ENCODE measurements at places on chromosomes 4 and X. TPM values are rescaled to one million over a fixed set of nuclear protein-coding genes. Genes with fewer than 3 reads are reported as not detected.
A peak's percentile ranks its signal among the peaks of the same experiment; 100 is the strongest.

Gene CHM
- total RNA-seq, result 13.9 TPM

Gene RASL11B
- 0.18 TPM for total RNA-seq

DNA sequence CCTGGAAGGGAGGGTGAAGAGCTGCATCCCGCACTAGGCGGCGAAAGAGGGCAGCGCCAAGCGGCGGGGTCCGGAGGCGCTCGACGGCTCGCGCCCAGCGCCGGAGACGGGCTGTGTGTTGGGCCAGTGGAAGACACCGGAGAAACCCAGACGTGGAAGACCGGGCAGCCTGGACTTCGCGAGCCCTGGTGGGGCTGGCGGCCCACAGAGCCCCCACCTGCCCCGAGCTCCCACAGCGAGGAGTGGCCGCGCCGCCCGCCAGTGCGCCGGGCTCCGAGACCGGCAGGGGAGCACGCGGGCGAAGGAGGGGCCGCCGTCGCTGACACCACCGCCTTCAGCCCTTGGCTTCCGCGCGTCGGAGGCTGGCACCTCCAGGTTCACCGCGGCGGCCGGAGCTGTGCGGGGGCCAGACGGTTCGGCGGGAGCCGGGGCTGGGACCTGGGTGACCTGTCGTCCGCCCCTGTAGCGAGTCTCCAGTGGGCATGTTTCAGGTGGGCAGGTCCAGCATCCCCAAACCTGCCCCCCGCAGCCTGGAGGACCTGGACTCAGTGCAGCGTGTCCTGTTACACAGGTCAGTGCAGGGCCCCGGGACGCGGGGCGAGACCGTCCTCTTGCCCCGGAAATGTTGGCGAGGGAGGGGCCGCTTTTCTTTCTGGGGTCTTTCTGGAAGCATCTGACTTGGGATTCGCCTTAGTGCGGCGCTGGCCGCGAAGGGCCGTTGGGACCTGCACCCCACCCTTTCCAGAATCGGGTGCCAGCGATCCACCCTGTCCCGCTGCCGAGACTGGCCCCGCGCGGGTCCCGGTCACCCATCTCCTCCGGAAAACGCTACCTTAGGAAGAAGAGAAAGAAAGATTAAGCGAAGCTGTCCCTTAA is 9.6 kb upstream of the INTU start:
- DNase-seq, result peak; percentile 26

Gene TRAPPC11
- total RNA-seq, result 27.6 TPM

DNA sequence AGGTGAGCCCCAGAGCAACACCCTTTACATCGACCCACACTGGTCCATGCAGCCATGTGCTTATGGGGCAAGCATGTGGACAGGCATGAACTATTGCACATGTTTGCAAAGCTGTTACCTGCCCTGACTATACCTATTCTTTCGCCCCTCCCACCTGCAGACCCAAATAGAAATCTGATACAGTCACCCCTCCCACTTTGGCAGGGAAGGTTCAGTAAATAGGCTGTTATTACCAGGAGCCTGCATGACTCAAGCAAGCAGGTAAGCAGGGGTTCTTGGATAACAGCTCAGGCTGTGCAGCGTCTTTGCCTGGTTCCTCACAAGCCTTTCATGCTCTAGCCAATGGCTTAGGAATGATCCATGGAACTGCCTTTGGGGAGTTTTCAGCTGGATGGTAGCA is 122.7 kb upstream of the DIPK2B start:
- DNase-seq, result no peak

Gene BANK1
- 10.3 TPM for total RNA-seq

- no peak for DNase-seq
These were observed 19.9 kb upstream of the PPP3CA start for GRCh38 chr4:101367201-101367600.

DNA sequence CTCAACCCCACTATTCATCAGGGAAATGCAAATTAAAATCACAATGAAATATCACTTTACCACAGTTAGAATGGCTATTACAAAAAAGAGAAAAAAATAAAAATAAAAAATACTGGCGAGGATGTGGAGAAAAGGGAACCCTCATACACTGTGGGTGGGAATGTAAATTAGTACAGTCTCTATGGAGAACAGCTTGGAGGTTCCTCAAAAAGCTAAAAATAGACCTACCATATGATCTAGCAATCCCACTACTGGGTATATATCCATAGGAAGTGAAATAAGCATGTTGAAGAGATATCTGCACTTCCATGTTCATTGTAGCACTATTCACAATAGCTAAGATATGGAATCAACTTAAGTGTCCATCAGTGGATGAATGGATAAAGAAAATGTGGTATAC is 50.5 kb upstream of the PAGE1 start:
- DNase-seq, result no peak

Gene NAP1L3
- 48.7 TPM for total RNA-seq

Gene MSMO1
- total RNA-seq, result 45.0 TPM

Gene GAGE10
- not detected for total RNA-seq

Gene SYTL4
- 25.7 TPM for total RNA-seq

- no peak for DNase-seq
These were observed 96.6 kb upstream of the GUCY1A1 start for GRCh38 chr4:155569960-155570515.

GRCh38 chr4:40629401-40630334 is at the start of gene RBM47:
Gene RBM47 (minus strand): TSS chr4:40629864. CDS start chr4:40438893, 190,971 bp downstream.
- DNase-seq, result peak; percentile 91

GRCh38 chr4:88817740-88818139 is 120.1 kb upstream of the NAP1L5 start:
- no peak for DNase-seq

GRCh38 chr4:8470451-8471024 is 30.0 kb downstream of the TRMT44 start:
- no peak for DNase-seq

Gene HTR2C
- total RNA-seq, result not detected

DNA sequence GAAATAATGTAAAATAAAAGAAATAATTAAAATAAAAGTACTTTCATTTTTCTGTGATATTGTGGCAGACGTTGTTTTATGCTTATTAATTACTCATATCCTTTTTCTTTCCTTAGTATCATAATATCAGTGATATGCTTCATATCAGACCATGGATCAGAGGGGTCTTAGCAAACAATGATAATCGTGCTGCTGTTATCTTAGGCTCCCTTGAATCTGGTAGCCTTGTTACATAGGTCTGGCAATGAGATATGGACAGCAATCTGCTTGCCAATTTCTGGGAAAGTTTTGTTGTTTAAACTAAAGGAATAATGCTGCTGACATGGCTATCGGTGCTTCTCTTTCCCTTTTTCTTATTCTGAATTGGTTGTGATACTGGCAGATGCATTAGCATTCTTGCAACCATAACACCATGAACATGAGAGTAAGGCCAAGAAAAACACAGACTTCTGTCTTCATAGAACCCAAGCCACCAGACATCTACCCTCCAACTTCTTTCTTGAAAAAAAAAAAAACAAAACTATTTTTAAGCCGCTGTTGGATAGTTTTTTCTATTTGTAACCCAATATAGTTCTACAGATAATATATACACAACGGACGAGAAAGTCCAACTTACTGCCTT is 16.4 kb downstream of the EPHA5 start:
- no peak for DNase-seq

Gene GLRA2
- total RNA-seq, result not detected

Gene MAGEH1
- total RNA-seq, result 97.9 TPM

DNA sequence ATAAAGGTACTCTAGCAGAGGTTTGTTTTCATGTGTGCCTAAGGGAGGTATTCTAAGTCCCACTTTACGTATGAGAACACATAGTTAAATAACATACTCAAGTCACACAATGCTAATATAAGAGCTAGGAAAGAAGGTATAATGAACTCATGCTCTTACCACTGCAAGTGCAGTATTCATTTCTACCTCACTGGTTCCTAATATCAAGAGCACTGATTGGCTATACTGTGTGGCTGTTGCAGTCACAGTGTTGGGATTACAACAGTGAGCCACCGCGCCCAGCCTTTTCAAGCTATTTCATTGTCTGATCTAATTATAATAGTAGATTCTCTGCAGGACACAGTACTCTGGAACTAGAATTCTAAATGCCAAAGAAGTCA is 84.0 kb downstream of the PDS5A start:
- no peak for DNase-seq

GRCh38 chr4:155025762-155026457 is 182.5 kb upstream of the NPY2R start:
- peak; percentile 10 for DNase-seq

DNA sequence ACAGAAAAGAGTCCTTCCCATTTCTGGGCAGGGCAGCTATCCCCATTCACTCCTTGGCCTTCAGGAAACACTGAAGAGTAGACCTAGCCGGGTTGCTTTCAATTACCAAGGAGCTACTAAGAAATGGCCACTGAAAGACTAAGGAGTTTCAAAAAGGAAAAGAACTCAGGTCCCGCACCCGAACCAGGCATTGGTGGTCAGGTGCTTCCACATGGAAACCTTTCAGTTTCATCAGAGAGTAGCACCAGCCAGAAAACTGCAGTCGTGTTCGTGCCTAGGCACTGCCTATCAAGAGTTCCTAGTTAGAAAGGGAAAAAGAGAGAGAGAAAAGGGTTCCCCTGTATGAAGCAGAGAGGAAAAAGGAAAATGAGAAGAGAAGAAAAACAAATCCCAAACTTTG is 237.9 kb downstream of the KLHL4 start:
- no peak for DNase-seq

Data from prostate gland (tissue), 2 donors.